ENCODE measurements at places on chromosomes 11 and 22. TPM values are rescaled to one million over a fixed set of nuclear protein-coding genes. Genes with fewer than 3 reads are reported as not detected.

Gene OR8B4
- not detected for total RNA-seq

- no peak for DNase-seq
- H3K36me3 ChIP-seq = no peaks in the 10 kb centered on the region
- no peaks in the 10 kb centered on the region for H3K27me3 ChIP-seq
- no peak overlapping the region for H3K4me3 ChIP-seq
- no peak overlapping the region for H3K27ac ChIP-seq
Measured at GRCh38 chr11:86469491-86470388, 95.1 kb downstream of the CCDC81 start.

DNA sequence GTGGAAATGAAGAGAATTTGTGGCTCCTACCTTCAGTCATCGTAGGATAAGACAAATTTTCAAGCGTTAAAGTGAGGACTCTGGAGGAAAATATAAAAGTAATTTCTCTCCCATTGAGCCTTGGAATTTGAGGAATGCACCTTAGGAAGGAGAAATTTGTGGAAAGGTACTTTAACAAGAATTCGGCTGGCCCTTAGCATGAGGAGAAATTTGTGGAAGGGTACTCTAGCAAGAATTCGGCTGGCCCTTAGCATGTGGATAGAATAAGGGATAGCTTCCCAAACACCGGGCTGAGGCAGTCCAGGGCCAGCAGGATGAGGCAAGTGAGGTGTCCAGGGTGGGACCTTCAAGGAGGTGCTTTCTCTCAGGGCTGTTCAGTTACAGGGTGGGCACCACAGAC lies 33.2 kb upstream of the FAR1 start:
- no peaks in the 10 kb centered on the region for H3K36me3 ChIP-seq
- H3K27ac ChIP-seq = no peak overlapping the region

DNA sequence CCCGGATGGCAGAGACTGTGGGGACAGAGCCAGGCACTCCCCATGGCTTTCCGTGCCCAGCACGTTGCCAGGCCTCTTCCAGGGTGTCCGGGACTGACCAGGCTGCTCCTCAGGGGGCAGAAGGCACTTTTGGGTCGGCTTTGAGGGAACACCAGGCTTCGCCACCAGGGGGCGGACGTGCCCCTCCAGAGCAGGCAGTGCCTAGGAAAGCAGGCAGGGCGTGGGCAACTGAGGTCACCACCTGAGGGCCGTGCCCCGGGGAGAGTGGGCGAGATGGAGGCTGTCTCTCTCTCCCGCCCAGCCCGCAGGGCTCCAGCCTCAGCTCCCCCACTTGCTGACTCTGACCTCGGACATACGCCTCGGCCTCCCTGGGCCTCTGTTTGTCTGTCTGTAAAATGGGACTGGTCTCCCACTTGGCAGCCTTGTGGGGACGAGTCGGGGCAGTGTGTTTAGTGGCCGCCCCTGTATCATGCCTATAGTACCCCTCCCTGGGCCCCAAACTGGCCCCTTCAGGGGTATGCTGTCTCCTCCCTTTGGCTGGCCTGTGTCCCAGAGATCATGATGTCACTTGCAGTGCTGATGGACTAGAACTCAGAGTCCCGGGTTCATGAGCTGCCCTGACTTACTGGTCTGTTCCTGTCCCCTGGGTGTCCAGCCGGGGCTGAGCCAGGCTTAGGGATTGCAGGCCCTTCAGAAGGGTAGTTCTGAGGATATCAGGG lies 4.4 kb upstream of the PRR5 start:
- H3K4me1 ChIP-seq = peaks cover 13% of the 10 kb centered on the region
- peak overlapping the region; percentile 94 for H3K27ac ChIP-seq
- no peaks in the 10 kb centered on the region for H3K36me3 ChIP-seq
- H3K27me3 ChIP-seq = no peaks in the 10 kb centered on the region
- peak; percentile 78 for DNase-seq

DNA sequence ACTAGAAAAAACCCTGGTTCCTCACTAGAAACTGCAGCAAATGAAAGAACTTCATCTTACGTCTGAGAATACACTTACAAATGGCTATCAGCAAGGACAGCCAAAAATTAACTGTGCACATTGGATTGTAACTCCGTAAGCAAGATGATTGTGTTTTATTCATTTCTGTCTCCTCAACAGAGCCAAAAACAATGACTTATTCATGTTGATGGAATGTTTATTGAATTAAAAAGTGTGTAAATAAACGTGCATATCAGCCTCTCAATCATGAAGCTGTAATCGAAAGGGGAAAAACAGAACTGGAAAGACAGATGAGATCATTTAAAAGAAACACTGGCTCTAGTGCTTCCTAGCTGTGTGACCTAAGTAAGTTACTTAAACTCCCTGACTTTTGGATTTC lies 307.5 kb upstream of the ZC3H12C start:
- H3K27ac ChIP-seq = no peak overlapping the region
- no peaks in the 10 kb centered on the region for H3K36me3 ChIP-seq
- H3K4me3 ChIP-seq = no peak overlapping the region
- no peak for DNase-seq
- no peaks in the 10 kb centered on the region for H3K4me1 ChIP-seq
- H3K27me3 ChIP-seq = no peaks in the 10 kb centered on the region

Gene MS4A1
- total RNA-seq = not detected

- H3K4me3 ChIP-seq = peak overlapping the region; percentile 99
- H3K4me1 ChIP-seq = peaks cover 62% of the 10 kb centered on the region
- peak overlapping the region; percentile 99 for H3K27ac ChIP-seq
- DNase-seq = no peak
- no peaks in the 10 kb centered on the region for H3K27me3 ChIP-seq
- H3K36me3 ChIP-seq = peaks cover 28% of the 10 kb centered on the region
Measured at GRCh38 chr11:61967924-61968757, 707 bp upstream of the FTH1 start.

Gene SAA4
- total RNA-seq = not detected

DNA sequence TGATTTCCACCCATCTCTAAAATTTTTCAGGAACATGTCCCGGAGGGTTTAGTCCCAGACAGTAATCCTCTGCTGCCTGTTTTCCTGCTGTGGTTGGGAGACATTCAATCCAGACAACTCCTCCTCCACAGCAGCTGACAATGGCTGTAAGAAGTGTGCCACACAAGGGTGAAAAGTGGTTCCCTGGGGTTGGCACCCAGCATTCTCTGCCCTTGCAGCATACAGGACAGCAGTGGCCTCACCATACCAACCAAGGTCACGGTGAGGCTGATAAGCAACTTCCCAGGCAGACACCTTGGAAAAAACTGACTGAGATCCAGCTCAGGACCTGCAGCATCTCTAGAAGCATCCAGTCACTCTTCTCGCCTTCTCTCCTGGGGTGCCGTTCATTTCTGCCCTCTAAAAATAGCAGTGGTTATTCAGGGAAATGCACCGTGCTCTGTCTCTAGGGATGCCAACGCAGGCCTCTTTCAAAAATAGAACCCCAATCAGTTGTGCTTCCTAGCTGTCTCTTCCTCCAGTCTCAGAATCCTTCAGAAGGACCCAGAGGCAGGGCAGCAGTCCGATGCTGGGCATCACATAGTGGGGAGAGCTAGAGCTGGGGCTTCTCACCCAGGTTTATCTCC lies 241.0 kb downstream of the TENM4 start:
- H3K36me3 ChIP-seq = no peaks in the 10 kb centered on the region
- no peak overlapping the region for H3K4me3 ChIP-seq
- H3K4me1 ChIP-seq = no peaks in the 10 kb centered on the region
- H3K27ac ChIP-seq = no peak overlapping the region

GRCh38 chr11:72821920-72822799 lies 7.9 kb downstream of the ATG16L2 start:
- H3K27ac ChIP-seq = peak overlapping the region; percentile 58
- peaks cover 10% of the 10 kb centered on the region for H3K4me1 ChIP-seq

GRCh38 chr22:30783021-30783420 lies 88.3 kb downstream of the OSBP2 start:
- H3K4me1 ChIP-seq = no peaks in the 10 kb centered on the region
- H3K4me3 ChIP-seq = no peak overlapping the region
- DNase-seq = no peak
- H3K27me3 ChIP-seq = no peaks in the 10 kb centered on the region

DNA sequence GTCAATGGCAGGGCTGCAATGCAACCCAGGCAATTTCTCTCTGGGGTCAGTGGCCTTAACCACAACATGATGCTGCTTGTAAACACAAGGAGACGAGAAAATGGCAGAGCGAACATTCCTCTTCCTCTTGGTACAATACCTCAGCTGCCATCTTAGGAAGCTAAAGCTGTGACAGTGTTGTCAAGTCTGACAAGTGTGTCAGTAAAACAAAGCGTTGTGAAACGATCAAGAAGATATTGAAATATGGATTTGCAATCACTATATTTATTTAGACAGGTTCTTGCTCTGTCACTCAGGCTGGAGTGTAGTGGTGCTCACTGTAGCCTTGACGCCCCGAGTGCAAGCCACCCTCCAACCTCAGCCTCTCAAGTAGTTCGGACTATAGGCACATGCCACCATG lies 14.5 kb upstream of the USP47 start:
- H3K27me3 ChIP-seq = no peaks in the 10 kb centered on the region
- H3K4me1 ChIP-seq = no peaks in the 10 kb centered on the region
- H3K27ac ChIP-seq = no peak overlapping the region
- no peaks in the 10 kb centered on the region for H3K36me3 ChIP-seq

Gene CRYBB2
- total RNA-seq = not detected

DNA sequence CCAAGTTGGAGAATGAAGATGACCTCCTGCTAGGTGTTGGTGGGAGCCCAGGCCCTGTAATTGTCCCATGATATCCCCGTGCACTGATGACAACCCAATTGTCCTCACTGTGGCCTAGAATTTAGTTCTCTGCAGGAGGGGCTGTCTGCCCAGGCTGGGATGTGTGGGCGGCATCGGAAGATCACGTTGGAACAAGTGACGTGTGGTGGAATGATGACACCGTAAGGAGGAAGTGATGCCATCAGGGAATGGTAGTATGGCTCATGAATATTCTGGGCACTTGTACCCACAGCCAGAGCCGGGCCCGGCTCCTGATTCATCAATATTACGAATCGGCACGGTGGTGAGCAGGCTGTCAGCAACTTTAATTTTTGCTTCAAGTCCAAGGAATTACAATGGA lies 111.6 kb downstream of the MIAT start:
- H3K27ac ChIP-seq = no peak overlapping the region
- no peaks in the 10 kb centered on the region for H3K4me1 ChIP-seq
- H3K27me3 ChIP-seq = no peaks in the 10 kb centered on the region
- no peak overlapping the region for H3K4me3 ChIP-seq
- DNase-seq = no peak

- no peak overlapping the region for H3K27ac ChIP-seq
- H3K4me3 ChIP-seq = no peak overlapping the region
- no peaks in the 10 kb centered on the region for H3K4me1 ChIP-seq
- no peaks in the 10 kb centered on the region for H3K36me3 ChIP-seq
- no peak for DNase-seq
Measured at GRCh38 chr11:116615211-116615865, 157.4 kb downstream of the BUD13 start.

Gene MMP10
- total RNA-seq = not detected

DNA sequence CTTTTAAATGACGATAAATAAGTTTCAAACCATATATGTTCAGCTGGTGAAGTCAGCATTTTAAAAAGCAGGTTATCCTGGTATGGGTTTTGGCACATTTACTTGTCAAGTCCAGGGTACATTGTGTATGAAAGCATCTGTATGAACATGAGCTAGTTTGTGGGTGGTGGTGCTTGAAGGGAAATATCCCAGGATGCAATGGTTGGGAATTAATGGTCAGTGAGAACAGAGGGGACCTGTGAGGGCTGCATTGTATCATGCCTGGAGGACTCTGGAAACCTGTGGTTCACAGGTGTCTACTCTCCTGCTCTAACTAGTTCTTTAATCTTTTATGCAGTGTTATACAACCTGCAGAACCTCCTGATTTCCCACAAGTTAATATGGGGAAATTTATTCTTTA lies 5.8 kb downstream of the DEPDC7 start:
- H3K27ac ChIP-seq = no peak overlapping the region
- DNase-seq = no peak
- no peaks in the 10 kb centered on the region for H3K36me3 ChIP-seq
- H3K4me3 ChIP-seq = no peak overlapping the region
- no peaks in the 10 kb centered on the region for H3K27me3 ChIP-seq

DNA sequence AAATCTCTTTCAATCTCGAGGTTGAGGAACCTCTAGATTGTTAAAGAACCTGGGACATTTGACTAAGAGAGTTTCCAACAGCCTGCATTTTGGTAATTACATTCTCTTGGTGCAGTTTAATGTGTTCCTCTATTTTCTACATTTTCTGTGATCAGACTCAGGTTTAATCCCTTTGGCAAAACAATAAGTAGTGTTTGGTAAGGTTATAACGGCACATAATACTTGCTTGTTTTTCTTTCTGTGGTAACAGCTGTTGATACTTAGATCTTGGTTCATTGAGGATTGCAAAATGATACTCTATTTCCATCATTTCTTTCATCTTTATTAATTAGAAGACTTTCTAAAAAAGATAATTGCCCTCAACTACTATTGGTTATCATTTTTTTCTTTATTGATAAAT lies 271.3 kb downstream of the SBF2 start:
- no peak overlapping the region for H3K4me3 ChIP-seq
- H3K27me3 ChIP-seq = no peaks in the 10 kb centered on the region
- no peak for DNase-seq
- H3K4me1 ChIP-seq = peaks cover 7% of the 10 kb centered on the region
- H3K36me3 ChIP-seq = no peaks in the 10 kb centered on the region

GRCh38 chr11:77789731-77790476 lies 30.6 kb downstream of the RSF1 start:
- no peaks in the 10 kb centered on the region for H3K27me3 ChIP-seq
- DNase-seq = no peak
- H3K4me1 ChIP-seq = no peaks in the 10 kb centered on the region

Gene MACROD1
- total RNA-seq = 30.6 TPM

Gene MEI1
- 1.8 TPM for total RNA-seq

GRCh38 chr11:68601147-68601546 lies 83.2 kb upstream of the GAL start:
- no peaks in the 10 kb centered on the region for H3K27me3 ChIP-seq
- peaks cover 61% of the 10 kb centered on the region for H3K36me3 ChIP-seq
- DNase-seq = no peak
- no peaks in the 10 kb centered on the region for H3K4me1 ChIP-seq
- H3K27ac ChIP-seq = no peak overlapping the region
- H3K4me3 ChIP-seq = no peak overlapping the region

All from tibial nerve (tissue), 4 donors.